ENCODE measurements at places on chromosomes 7 and 10.

DNA sequence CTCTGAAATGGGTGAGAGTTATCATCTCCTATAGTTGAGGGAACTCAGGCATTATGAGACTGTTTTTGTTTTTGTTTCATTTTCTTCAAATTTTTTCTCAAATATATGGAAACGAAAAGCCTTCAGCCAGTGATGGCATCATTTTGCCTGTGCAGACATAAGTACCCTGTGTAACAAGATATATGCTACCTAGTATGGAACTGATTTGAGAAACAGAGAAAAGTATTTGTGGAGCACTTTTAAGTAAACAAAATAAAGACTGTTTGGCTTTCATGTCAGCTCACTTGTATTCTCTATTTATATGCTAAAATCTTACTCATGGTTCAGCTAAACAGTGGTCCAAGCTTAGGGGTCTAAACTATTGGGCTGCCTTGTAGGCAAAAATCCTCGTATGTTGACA lies 150.6 kb downstream of the WNT2 start:
- no peak for DNase-seq

DNA sequence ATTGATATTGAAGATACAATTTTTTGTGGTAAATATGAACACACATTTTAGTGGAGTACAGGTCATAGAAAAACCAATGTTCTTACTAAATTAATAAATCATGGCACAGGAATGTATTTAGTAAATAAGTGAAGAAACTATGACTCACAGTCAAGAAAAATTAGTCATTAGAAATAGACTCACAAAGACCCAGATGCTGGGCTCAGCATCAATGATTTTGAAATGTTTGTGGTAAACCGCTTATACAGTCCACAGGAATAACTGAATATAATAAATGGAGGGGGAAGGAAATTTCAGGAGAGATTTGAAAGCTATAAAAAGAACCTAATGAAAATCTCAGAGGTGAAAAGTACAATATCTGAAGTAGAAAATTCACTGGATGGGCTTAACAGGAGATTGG lies 138.3 kb upstream of the ADCY1 start:
- no peak for DNase-seq

DNA sequence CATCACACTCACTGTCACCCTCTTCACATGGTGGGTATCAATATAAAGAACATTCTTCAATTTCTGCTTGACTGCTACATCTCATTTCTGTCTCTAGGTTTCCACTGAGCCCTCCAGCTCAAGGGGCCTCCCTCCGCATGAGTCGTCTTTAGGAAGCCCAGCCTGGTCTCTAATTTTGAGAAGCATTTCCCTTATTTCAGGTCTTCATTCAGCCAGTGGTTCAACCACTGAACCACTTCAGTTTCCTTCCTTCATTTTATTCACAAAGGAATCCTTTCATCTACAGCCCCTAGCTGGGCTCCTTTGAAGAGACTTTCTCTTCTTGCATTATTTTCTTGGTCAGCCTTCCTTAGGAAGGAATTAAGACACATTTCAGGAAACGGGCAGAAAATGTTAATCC lies 257.4 kb downstream of the KCNMA1 start:
- DNase-seq, result no peak

- DNase-seq, result peak; percentile 79
Observed at GRCh38 chr7:32937344-32938174, 19.7 kb upstream of the FKBP9 start.

- DNase-seq, result no peak
Observed at GRCh38 chr7:18552316-18552916, 56.9 kb downstream of the HDAC9 start.
